Articular chondrocyte of knee joint (primary cell): ENCODE measurements at places on chromosomes 16 and 17. TPM values are rescaled to one million over a fixed set of nuclear protein-coding genes. Genes with fewer than 3 reads are reported as not detected.

The CHAD gene
- total RNA-seq: not detected in 2 replicates

The SPIRE2 gene
- total RNA-seq: 2.2 TPM in 2 replicates

The SPNS2 gene
- total RNA-seq: 0.65 and 1.3 TPM in 2 replicates

The PERCC1 gene
- total RNA-seq: not detected in 2 replicates

The TEKT5 gene
- total RNA-seq: 0.13 and 0.22 TPM in 2 replicates

The RAP1GAP2 gene
- total RNA-seq: 5.6 and 12.9 TPM in 2 replicates

The MRPS23 gene
- total RNA-seq: 16.3 and 26.4 TPM in 2 replicates
